ENCODE measurements at places on chromosomes 2 and 18.

GRCh38 chr18:36199691-36200295 lies 12.5 kb downstream of the MOCOS start:
- DNase-seq, result no peak

DNA sequence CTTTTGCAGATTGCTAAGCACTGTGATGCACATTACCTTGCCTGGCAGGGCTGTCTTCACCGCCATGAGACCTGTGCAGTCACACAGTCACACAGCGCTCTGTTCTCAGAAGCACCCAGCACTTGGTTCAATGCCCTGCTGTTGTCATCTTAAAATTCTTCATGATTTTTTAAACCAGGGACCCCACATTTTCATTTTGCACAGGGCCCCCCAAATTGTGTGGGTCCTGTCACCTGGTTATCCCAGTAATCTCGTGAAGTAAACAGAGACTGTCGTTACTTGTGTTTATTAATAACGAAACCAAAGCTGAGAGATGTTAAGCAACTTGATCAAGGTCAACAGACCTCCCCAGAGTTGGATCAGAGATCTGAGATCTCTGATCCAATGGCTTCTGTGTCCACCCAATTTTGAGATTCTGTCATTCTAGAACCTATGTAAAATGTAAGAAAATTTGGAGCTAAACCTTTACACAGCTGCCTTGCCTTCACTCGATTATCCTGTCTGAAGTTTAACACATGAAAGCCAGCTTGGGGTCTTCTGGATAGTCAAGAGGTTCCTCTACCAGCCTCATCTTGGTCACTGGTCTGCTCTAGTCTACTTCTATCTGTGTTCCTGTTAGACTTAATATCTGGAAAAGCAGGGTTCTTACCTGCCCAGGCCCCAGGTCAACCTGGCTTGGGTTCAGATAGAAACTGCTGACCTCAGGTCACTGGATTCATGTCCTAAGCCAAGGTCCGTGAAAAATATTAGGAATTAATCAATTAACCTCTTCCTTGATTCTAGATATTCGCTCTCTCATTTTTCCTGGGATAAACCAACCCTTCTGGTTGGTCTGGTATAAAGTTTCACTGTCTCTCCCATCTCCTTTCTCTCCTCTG lies 13.7 kb upstream of the TTC39C start:
- no peak for DNase-seq

- no peak for DNase-seq
These were observed 40.8 kb upstream of the GRB14 start for GRCh38 chr2:164662066-164662465.

GRCh38 chr2:223090039-223090438 lies 38.0 kb downstream of the KCNE4 start:
- no peak for DNase-seq

DNA sequence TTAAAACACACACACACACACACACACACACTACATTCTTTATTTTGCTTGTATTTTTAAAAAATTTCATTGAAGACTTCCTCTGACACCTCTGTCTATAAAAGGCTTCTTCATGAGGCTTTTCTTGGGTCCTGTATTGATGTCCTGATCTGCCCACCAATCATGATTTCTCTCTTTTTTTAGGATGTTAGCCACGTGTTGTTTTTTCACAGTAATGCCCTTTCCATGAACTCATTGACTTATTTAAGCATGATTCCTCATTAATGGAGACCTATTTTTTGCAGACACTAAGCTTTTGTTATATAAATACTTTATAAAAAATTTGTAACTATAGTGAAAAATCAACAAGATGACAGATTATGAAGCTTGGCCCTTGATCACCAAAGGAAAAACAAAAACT lies 173.8 kb upstream of the CNTNAP5 start:
- DNase-seq, result no peak

GRCh38 chr2:65450393-65450792 lies 18.0 kb upstream of the SPRED2 start:
- DNase-seq, result no peak

- peak; percentile 47 for DNase-seq
These were observed 121.2 kb downstream of the CAPN13 start for GRCh38 chr2:30686000-30686399.

DNA sequence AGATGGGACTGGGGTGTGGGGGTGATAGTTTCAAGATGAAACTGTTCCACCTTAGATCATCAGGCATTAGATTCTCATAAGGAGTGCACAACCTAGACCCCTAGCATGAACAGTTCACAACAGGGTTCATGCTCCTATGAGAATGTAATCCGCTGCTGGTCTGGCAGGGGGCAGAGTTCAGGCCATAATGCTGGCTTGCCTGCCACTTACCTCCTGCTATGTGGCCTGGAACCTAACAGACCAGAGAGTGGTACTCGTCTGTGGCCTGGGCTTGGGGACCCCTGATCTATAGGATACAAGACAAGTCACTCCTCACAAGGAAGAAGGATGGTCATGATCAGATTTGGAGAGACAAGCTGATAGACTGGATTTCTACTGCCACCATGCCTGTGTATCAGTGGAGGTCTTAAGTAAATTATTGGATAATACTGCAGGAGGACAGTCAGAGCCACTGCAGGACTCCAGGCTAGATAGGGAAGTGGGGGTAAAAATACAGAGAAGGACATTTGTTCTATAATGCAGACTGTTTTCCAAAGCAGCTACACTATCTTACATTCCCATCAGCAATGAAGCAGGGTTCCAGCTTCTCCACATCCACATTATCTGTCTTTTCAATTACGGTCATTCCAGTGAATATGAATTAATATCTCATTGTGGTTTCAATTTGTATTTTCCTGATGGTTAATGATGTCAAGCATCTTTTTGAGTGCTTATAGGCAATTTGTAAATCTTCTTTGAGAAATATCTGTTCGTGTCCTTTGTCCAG lies 28.8 kb upstream of the APOB start:
- DNase-seq, result no peak

GRCh38 chr2:226475650-226476049 lies 324.0 kb downstream of the IRS1 start:
- no peak for DNase-seq

DNA sequence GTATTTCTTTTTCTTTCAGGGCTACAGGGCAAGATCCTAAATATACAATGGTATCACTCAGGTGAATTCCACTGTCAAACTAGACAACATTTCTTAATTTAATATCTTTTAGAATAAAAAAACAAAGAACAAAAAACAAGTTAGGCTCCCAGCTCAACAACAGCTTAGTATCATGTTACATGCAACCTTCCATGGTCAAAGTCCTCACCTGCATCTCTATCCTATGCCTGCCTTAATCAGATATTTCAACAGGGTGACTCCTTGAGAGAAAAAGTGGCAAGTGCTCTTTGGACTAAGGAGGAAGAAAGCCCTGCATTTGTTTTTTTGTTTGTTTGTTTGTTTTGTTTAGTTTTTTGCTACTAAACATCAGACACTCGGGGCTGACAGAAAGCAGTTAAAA lies 50.2 kb downstream of the WDFY1 start:
- no peak for DNase-seq

DNA sequence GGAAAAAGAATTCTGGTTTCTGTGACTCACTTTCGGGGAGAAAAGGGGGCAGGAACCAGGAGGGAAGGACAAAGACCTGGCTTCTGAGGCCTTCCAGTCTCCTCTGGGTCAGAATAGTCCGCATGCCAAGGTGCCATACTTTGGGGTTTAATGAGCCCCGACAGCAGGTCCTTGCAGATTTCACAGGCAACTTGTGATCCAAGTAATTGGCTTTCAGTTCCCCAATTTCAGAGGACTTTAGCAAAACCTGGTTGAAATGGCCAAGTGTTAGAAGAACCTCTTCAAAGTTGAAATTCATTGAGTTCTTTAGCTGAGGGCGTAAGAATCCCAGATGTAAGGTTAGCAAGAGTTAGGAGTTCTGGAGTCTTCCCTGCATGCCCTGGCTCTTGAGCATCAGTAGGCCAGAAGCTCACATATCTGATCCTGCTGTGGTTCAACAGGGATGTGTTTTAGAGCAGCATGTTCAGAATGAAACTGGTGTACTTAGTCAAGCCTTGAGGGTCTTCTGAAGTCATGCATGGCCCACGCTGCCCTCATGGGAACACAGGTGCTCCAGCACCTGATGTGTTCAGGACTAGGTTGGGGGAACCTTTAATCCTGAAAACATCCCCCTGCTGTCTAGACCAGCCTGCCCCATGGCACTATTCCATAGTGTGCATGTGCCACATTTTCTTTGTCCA lies 143.0 kb downstream of the NUP35 start:
- no peak for DNase-seq

GRCh38 chr2:239984421-239985194 lies 40.5 kb downstream of the NDUFA10 start:
- no peak for DNase-seq

DNA sequence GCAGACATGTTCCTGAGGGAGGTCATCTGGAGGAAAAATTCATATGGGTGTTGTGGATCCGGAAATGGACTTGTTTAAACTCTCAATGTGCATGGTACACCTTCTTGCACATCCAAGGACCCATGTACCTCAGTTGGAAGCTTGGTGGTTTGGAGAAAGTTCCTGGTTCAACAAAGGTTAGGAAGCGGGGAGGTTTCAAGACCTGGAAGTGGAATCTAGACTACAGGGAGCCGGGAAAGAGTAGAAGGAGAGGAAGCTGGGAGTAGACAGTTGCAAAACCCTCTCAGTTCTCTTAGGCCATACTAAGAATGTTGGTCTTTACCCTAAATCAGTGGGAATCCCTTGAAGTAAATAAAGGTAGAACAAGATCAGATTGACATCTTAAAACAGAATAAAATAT lies 209.8 kb upstream of the SPOPL start:
- DNase-seq, result no peak
